ENCODE measurements at places on chromosomes 5 and 9.
A peak's percentile ranks its signal among the peaks of the same experiment; 100 is the strongest.

- DNase-seq = no peak
Measured at GRCh38 chr9:9719373-9720112, 893.3 kb downstream of the PTPRD start.

- DNase-seq = no peak
Measured at GRCh38 chr5:2748179-2748860, 3.2 kb downstream of the IRX2 start.

GRCh38 chr5:36878392-36879082 is 2.0 kb downstream of the NIPBL start:
- DNase-seq = peak; percentile 10

DNA sequence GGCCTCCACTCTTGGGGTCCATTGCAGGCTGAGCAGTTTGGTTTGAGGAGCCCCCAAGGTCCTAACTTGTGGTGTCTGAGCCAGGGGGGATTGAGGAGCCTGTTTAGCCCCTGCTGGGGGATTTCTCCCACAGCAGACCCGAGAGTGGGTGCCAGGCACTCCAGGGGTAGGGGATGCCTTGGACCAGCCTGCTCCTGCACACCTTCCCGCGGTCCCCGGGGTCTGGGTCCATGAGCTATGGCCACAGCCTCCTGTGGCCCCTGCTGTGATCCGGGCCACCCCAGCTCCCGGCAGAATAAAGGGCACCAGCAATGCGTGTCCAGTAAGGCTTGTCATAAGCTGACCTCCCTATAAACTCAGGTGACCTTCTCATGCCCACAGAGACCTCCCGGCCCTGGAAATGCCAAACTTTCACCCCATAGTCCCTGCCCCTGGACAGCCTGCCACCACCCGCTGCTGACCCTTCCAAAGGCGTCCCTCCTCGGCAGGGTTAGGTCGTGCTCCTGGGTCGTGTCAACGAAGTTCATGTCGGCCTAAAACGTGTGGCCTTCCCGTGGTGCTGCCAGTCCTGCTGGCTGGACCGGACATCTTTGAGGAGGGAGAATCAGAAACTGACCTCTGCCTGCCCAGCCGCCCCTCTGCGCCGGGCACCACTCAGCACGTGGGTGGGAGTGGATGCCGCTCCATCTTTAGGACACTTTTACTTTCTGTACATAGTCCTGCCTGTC is 137.6 kb downstream of the MRPL36 start:
- DNase-seq = no peak

- no peak for DNase-seq
Measured at GRCh38 chr5:112885001-112885400, 23.9 kb downstream of the SRP19 start.

- DNase-seq = no peak
Measured at GRCh38 chr5:133962801-133963476, 5.5 kb downstream of the C5orf15 start.

- peak; percentile 42 for DNase-seq
Measured at GRCh38 chr5:91339063-91339705, 43.9 kb downstream of the ARRDC3 start.

GRCh38 chr5:98204798-98205197 is 568.7 kb upstream of the RGMB start:
- no peak for DNase-seq

DNA sequence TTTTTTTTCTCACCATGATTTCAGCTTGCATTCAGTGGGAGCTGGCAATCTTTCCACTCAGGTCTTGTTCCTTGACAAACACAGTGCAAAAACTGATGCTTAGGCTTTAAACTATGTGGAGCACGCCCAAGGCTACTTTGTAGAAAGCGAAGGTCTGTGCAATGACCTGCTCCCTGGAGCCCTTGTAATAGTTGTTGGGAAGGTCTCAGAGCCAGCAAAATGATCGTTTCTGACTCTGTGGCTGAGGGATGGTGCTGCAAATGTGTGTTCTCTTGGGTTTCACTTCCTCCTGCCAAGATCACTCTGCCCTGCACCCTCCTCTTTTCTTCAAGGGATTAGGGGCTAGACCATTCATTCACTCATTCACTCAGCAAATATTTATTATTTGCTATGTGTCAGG is 249.7 kb upstream of the MAP3K1 start:
- DNase-seq = no peak

DNA sequence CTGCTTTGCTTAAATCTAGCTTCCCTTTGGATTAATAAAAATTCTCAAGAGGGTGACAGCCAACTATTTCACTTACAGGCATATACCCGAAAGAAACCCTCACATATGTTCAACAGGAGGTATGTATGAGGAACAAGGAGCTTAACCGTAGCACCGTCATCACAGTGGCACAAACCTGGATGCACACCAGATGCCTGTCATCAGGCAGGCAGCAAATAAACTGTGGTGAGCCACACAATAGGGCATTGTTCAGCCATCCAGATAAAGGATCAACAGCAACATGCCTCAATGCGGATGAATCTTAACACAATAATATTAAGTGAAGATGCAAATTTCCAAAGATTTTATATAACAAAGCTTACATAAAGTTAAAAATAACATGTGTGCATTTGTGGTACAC is 5.5 kb upstream of the TNFSF15 start:
- DNase-seq = no peak

- DNase-seq = no peak
Measured at GRCh38 chr9:27053369-27054022, 48.0 kb upstream of the LRRC19 start.

DNA sequence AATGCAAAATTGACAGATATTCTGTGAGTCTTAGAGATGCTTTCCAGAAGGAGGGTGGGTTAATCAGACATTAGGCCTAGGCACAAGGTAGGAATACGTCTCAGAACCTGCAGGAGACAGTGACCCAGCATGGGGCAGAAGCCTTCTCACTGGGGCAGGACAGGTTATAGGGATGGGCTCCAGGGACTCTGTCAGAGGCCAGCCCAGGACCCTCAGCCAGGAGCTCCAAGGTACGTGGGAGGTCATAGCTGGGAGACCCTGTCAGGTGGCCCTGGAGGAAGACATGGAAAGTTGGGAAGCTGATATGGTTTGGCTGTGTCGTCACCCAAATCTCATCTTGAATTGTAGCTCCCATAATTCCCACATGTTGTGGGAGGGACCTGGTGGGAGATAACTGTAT is 450.4 kb downstream of the GADD45G start:
- no peak for DNase-seq

GRCh38 chr5:152717393-152717792 is 312.3 kb upstream of the NMUR2 start:
- no peak for DNase-seq

GRCh38 chr9:89791754-89792153 is 186.9 kb downstream of the GADD45G start:
- DNase-seq = no peak

GRCh38 chr5:43680286-43680685 is 77.3 kb downstream of the NNT start:
- DNase-seq = no peak

- DNase-seq = no peak
Measured at GRCh38 chr5:111398013-111398412, 114.3 kb downstream of the STARD4 start.

DNA sequence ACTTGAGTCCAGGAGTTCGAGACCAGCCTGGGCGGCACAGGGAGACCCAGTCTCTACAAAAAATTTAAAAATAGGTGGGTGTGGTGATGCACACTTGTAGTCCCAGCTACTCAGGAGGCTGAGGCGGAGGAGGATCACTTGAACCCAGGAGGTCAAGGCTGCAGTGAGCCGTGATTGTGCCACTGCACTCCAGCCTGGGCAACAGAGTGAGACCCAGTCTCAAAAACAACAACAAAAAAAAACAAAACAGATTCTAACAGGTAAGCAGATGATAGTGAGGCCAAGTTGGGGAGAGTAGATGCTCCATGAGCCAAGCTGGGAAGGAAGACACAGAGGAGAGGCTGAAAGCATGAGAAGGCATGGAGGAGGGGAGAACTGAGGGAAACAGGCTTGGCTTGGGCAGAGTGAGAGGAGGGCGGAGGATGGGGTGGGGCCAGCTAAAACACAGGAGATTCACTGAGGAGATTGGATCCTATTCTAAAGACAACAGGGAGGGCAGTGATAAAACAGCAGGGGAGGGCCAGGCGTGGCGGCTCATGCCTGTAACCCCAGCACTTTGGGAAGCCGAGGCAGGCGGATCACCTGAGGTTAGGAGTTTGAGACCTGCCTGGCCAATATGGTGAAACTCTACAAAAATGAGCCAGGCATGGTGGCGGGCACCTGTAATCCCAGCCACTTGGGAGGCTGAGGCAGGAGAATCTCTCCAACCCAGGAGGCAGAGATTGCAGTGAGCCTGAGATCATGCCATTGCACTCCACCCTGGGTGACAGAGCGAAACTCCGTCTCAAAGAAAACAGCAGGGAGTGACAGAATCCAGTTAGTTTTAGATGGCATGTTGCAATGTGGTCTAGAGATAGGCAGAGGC is 8.4 kb downstream of the RPS14 start:
- no peak for DNase-seq

- DNase-seq = no peak
Measured at GRCh38 chr5:148060309-148060708, 3.5 kb upstream of the SPINK5 start.

DNA sequence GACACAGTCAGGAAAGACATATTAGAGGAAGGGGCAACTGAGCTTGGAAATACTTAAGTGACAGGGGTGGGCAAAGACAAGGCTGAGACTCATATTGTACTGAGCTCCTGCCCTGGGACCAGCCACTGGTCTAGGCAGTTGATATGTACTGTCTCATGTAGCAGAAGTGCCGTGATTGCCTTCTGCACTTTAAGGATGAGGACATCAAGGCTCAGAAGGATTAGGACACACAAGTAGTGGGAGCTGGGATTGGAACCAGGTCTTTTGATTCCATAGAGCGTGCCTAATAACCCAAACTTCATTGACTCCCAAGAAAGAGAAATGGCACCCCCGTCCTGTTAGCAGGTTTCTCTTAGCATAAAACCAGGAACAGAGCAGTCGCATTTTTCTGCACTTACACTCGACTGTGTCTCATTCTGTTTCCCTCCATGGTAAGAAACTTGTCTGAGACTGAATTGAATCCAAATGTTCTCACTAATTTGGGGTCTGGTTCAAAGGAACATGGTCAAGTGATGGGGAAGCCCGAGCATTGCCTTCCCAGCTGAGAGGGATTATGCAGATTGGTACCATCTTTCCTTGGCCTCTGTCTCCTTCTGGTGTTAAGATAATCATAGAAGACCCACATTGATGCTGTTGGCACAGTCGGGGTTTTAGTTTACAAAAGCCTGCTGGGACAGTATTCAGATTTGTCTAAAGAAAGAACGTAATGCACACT is 70.4 kb downstream of the ANGPTL2 start:
- DNase-seq = no peak

All from spinal cord (tissue), 10 donors.